ENCODE measurements at places on chromosomes 12 and 14. TPM values are rescaled to one million over a fixed set of nuclear protein-coding genes. Genes with fewer than 3 reads are reported as not detected.

DNA sequence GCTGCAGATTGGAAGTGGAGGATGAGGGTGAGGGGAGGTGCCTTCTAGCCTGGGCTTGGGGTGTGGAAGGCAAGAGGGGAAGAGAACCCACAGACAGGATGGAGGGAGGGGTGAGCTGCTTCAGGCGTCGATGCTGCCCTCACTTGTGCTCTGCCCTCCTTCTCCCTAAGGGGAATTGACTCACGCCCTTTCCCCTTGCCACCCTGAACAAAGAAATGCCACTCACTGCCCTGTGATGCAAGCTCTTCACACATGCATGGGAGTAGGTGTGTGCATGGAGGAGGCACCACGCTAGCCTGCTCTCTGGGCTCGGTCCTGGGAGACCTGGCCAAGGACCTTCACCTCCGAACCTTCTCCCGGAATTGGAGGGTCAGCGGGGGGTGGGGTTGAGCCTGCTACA lies 35.7 kb upstream of the PRMT8 start:
- no peak for DNase-seq

Gene GOLGA5
- 30.0 TPM for total RNA-seq

Gene SYCP3
- 0.78 TPM for total RNA-seq

- no peak for DNase-seq
Measured at GRCh38 chr12:113688313-113688712, 216.6 kb upstream of the LHX5 start.
